Left renal cortex interstitium (tissue), 4 donors: ENCODE measurements at places on chromosomes 2 and 18. TPM values are rescaled to one million over a fixed set of nuclear protein-coding genes. Genes with fewer than 3 reads are reported as not detected.

DNA sequence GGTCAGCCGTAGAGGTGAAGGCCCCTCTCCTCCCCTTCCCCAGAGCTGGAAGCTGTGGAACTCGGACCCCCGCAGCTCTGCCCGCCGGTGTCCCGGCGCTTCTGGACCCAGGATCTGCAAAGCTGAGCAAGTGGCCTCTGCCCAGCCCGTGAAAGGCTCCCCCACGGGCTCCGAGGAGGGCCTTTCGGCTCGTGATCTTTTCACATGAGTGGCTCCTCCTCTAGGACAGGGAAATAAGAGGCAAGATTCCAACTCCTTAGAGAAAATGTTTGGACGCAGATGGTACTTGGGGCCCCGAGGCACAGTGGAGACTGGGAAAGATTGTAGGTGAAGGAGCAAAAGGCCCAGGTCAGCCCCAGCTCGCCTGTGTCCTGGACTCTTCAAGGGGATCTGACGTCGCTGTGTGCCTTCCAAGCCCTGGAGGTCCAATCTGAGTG, 48.2 kb upstream of the SP3 start:
- DNase-seq = no peak

The SRD5A2 gene
- 0.07 TPM for polyA plus RNA-seq

The SERPINB3 gene
- not detected for polyA plus RNA-seq

The SLC9A2 gene
- 6.2 TPM for polyA plus RNA-seq

GRCh38 chr2:26764906-26765305, 822 bp downstream of the SLC35F6 start:
- no peak for DNase-seq

- DNase-seq = no peak
Measured at GRCh38 chr2:12835733-12836132, 119.0 kb downstream of the TRIB2 start.
